ENCODE measurements at places on chromosomes 12 and 14.

GRCh38 chr14:52013984-52014600, 24.7 kb downstream of the RTRAF start:
- peak; percentile 14 for DNase-seq

- no peak for DNase-seq
Observed at GRCh38 chr12:88496891-88497371, 83.3 kb downstream of the KITLG start.

- DNase-seq: no peak
Observed at GRCh38 chr12:108375986-108376663, 37.0 kb upstream of the CMKLR1 start.

DNA sequence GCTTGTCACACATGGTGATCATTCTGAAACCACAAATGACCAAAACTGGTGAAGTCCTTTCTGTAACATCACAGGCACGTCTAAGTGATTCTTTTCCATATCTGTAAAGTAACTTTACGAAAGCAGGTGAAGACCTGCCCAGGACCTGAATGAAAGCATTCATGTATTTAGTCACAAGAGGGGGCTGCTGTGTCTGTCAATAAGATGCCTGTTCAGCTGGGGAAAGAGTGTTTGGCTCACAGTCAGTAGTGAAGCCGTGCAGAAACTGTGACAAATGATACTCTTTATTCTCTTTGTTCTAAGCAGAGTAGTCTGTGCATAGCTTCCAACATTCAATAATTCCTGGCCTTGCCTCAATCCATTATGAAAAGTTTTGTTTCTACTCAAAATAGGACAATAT, 373.5 kb upstream of the OR4E1 start:
- peak; percentile 69 for DNase-seq

DNA sequence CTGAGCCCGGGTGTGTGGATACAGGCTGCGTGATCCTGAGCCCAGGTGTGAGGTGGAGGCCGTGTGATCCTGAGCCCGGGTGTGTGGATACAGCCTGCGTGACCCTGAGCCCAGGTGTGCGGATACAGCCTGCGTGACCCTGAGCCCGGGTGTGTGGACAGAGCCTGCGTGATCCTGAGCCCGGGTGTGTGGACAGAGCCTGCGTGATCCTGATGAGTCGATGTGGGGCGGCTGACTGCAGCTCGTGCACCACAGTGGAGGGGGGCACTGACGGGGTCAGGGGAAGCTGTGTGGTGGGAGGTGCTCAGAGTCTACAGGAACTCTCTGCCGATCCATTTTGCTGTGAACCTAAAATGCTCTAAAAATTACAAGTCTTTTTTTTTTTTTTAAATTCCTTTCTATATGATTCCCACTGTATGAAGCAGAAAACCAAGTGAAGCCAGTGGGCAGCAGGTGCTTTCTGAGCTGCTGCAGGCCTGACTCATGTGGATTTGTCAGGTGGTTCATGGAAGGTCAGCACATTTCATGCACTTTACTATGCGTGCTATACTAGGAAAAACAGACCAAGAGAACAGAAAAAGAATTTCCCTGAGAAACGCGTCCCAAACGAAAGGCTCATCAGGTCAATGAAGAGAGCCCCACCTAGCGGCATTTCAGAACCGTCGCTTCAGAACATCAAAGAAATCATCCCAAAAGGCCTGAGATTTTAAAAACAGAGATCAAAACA, 19.3 kb downstream of the BRF1 start:
- no peak for DNase-seq

- no peak for DNase-seq
Observed at GRCh38 chr14:35073486-35073885, 27.4 kb downstream of the FAM177A1 start.

GRCh38 chr14:105710119-105711043, 184.0 kb downstream of the TMEM121 start:
- no peak for DNase-seq

DNA sequence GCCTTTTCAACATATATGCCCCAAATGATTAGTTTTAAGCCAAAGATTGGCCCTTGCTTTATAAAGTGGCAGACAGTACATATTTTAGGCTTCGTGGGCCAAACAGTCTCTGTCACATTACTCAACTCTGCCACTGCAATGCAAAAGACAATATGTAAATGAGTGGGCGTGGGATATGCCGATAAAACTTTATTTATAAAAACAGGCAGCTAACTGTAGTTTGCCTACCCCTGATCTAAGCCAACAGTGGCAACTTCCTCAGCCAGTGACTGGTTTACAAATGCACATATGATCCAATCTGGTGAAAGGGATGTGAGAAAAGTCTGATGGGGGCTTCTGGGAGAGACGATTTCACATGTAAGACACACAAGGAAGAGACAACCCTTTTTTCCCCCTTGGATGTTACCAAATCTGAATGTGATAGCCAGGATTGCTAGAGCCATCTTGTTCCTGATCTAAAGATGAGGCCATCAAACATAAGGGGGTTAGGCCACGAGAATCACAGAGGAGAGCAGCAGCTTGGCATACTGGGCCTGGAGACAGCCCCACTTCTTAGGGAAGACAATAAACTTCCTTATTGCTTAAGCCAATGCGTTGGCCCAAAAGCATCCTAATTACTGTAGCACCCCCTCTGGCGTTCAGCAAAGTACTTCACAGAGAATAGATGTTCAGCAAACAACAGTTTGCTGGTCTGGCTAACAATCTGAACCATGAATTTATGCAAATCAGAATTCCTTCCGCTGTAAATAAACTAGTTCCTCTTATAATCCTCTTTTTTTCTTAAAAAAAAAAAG, 75.2 kb upstream of the TMCC3 start:
- no peak for DNase-seq

DNA sequence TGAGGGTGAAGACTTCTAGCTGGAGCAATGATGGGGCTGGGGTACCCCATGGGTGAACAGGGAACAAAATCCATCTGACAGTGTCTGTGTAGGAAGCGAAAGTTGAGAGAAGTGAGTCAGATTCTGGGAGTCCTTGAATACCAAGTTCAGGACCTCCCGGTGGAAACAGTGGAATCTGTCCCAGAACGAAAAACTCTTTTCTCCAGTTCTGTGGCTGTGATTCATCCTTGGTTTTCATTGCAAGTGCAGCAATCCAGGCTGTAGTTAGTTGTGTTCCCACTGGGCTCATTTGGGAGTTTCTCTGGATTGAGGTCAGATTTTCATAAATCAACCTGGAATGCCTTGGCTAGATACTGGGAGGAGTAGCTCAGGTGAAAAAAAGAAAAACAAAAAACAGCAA, 120.7 kb downstream of the C12orf75 start:
- no peak for DNase-seq

DNA sequence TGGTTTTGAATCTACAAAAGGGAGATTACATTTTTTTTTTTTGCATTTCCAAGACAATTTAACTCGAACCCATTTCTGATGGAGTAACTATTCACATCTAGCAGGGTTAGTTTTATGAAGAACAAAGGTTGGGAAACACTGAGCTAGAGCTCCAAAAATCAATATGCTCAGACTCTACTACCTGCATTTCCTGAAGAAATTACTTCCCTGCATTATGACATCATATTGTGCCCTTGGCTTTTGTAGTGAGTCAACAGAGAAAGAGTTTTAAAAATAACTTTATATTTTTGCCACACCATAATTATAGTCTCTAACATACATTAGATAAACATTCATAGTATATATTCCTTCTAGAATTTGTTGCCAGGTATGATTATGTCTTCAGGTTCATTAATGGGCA, 14.8 kb downstream of the GRIP1 start:
- DNase-seq: no peak

- no peak for DNase-seq
Observed at GRCh38 chr12:39040275-39040674, 134.9 kb upstream of the CPNE8 start.

GRCh38 chr12:97075161-97075933, 168.3 kb downstream of the NEDD1 start:
- DNase-seq: no peak

DNA sequence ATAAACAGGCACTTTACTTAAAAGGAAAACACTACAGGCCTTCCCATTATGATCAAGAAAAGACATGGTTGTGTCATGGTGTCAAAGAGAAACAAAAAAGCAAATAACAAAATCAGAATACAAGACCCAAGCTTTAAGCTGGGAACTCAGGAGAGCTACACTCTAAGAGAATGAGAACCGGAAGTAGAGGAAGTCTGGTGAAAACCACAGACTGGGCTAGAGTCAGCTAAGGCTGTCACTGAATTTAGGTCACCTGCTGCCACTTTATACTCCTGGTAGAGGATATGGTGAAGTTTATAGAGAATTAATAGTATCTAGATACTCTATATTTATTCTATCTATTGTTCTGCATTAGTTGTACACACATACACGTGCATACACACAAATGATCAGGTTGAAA, 971.7 kb downstream of the FLRT2 start:
- DNase-seq: no peak

GRCh38 chr12:24950231-24950834, 1.4 kb upstream of the BCAT1 start:
- no peak for DNase-seq

- no peak for DNase-seq
Observed at GRCh38 chr12:49273726-49274395, 9.0 kb downstream of the TUBA1C start.

GRCh38 chr12:67299526-67299925, 30.4 kb downstream of the CAND1 start:
- no peak for DNase-seq

- DNase-seq: no peak
Observed at GRCh38 chr14:65686761-65687160, 274.2 kb downstream of the FUT8 start.

GRCh38 chr12:83996671-83997070, 915.9 kb downstream of the SLC6A15 start:
- DNase-seq: no peak

DNA sequence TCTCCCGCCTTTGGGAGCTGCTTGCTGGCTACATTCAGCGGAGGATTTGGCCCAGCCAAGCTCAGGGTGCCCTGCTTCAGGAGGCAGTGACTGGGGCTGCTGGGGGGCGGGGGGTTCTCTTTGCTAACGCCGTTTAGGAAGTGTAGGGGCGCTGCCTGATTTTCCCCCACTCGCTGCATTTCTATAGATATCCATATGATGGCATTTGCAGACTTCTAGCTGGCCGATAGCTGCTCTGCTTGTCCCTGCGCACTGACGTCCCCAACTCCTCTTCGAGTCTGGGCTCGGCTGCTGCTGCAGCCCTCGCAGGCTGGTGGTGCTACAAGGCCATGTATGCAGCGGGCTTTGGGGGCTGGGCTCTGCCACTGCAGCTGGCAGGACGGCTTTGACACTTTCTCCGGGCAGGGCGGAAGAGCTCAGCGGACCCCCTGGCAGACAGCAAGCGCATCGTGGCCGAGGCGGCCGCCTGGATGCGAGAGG, 3.1 kb downstream of the LRFN5 start:
- no peak for DNase-seq

DNA sequence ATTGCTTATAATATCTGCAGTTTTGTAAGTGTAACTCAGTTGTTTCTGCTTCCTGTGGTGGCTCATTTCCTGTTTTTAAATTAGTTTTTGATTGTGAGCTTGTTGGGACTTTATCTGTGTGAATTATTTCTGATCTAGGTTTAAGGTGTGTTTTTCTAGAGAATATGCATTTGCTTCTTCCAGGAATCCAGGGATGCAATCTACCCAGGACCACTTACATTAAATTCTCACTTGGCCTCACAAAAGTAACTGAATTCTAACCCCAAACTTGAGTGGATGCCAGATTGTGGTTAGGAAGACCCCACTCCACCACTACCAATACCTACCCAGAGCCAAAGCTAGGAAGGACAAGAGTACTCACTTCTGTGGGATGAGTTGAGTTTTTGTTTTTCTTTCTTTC, 11.9 kb downstream of the STYX start:
- DNase-seq: peak; percentile 65

DNA sequence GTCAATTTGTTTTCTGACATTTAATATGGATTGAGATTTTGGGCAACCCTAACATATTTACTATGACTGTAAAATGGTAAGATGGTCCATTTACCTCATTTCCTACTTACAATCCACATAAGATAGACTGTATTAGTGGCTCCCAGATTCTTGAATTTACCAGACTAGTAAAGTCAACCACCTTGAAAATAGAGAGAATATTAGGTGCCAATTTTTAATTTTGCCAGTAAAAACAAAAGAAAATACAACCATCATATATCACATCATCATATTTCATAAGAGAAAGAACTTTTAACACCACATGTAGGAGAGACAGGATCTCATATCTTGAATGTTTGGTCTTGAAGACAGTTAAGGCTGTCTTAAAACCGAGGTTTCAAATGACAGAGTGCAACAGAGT, 7.7 kb upstream of the FBLN5 start:
- DNase-seq: no peak

DNA sequence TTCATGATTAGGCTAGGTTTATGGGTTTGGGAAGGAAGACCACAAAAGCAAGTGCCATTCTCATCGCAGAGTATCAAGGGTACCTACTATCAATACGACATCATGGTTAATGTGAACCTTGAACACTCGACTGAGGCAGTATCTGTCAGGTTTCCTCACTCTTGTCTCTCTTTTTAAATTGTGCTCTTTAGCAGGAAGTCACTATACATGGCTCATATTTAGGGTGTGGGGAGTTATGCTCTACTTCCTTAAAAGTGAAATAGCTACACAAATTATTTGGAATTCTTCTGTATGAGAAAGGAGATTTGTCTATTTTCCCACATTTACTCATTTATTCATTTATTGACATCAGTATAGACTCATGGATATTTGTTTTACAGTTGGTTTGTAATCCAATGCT, 5.9 kb upstream of the CLEC4E start:
- no peak for DNase-seq

GRCh38 chr14:94320243-94320642, 2.9 kb downstream of the SERPINA6 start:
- DNase-seq: no peak

- no peak for DNase-seq
Observed at GRCh38 chr14:85344847-85345570, 184.9 kb upstream of the FLRT2 start.

- DNase-seq: no peak
Observed at GRCh38 chr14:59897757-59898383, 22.1 kb upstream of the LRRC9 start.

DNA sequence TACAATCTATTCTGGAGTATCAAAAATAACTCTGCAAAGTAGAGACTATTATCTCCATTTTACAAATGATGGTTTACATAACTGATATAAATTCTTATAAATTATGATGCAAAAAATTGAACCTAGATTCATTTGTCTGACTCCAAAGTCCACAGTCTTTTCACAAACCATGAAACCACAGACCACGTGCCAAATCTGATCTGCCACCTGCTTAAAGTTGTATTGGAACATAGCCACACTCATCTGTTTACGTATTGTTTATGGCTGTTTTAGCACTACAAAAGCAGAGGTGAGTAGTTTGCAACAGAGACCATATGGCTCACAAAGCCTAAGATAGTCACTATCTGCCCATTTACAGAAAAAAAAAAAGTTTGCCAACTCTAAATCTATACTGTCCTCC, 105.3 kb downstream of the KCNH5 start:
- DNase-seq: no peak

DNA sequence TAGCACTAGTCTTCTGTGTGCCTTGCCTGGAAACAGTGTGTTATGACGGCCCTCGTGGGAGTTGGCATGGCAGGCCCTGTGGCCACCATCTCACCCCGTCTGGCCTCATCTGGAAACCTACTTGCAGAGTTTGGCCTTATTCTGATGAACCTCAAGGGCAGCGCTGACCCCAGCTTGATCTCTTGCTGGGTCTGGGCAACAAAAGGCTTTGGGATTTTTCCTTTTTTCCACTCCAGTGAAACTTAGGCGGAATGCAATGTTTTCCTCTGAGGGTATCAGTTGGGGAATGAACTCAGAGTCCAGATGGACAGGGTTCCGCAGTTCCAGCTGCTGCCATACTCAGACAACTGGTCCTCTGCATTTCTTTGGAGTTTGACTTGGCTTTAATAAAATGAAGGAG, 15.9 kb downstream of the CACNA1C start:
- no peak for DNase-seq

GRCh38 chr12:1217191-1217949, 226.3 kb downstream of the ERC1 start:
- DNase-seq: no peak

Measured in CD4-positive, alpha-beta T cell (primary cell).